ENCODE measurements at places on chromosomes 6 and 20.

GRCh38 chr6:38021029-38021428, 201.5 kb downstream of the ZFAND3 start:
- DNase-seq: no peak

DNA sequence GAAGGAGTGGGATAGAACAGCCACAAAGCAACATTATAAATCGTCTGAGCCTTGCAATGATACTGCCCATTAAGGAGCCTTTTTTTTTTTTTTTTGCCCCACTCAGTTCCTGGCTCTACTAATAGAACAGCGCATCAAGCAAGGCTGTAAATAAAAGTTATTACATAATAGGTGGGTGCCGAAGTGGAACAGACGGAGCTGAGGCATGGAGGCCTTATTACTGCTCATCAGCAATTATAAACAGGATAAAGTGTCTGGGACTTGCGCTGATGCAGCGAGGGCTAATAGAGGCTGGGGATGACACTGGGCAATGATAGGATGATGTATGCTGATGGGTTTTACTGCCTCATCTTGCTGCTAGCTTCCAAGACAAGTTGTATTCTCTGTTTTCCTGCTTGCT, 272.1 kb downstream of the ZFAND3 start:
- no peak for DNase-seq

- no peak for DNase-seq
Measured at GRCh38 chr6:13479206-13479800, 8.1 kb downstream of the GFOD1 start.

DNA sequence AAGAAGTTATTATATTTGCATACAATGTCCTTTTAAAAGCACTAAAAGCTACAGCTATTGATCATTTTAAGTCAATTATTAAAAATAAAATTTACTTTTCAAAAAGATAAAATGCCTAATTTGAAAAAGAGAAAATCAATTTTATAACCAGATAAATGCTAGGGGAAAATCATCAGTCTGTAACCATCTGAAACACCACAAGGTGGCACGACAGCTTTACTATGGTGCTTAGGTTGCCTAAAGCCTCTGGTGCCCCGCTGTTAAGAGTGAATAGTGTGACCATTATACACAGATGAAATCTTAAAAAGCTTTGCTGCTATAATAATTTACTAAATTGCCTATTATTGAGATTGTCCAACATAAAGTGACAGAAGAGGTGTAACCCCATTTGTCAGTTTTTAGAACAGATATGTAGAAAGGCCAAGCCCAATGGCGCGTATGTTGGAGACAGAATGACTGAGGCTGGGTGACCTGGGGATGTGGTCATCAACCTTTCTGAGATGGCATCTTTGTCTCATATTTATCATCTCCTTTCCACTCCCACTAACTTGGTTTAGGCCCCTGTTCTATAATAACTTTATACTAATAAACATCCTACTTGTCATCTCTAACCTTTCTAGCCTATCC, 100.8 kb downstream of the MOXD1 start:
- no peak for DNase-seq

DNA sequence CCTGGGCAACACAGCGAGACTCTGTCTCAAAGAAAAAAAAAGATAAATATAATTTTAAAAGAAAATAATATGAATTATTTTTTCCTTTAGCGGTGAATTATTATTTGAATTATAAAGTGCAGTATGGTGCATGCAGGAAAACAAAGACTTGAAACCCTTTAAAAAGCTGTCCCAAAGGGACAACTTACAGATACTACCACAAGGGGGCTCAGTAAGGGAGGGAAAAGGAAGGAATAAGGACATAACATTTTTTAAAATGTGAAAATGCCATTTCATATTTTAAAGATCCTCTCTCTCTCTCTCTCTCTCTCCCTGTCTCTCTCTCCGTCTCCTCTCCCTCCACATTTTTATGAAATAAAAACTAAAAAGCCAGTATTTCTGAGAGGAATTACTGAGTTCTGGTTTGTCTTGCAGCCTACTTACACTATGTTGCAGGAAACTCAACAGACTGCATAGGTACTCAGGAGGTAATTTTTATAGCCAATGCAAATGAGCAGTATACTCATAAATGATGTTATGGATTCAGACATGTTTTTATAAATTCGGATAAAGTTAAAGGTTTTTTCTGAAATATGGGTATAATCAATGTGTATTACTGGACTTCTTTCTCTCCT, 455.0 kb upstream of the GJE1 start:
- peak; percentile 48 for DNase-seq

- DNase-seq: no peak
Measured at GRCh38 chr6:128039543-128039942, 138.7 kb upstream of the THEMIS start.

GRCh38 chr6:125612345-125612846, 137.0 kb upstream of the HEY2 start:
- DNase-seq: no peak

DNA sequence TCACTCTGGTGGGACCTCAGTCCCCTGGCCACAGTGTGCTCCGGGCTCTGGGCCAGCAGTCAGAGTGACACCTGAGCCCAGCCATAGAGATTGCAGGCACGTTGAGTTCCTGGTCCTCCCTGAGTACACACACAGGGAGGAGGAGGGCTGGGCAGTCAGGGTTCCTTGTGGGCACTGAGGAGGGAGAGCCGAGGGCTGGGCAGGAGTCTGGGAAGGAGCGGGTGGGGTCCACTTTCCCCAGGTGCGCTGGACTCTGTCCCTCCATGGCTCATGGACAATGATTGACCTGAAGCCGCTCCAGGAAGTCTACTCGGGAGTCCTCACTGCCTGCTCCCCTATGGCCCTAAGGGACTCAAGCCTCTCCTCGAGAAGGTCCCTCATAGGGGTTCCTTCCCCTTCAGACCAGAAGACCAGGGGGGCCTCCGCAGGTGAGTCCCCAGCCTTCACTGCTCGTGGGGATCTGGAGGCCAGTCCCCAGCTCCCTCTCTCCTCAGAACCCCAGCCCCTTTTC, 1.1 kb downstream of the SLC44A4 start:
- no peak for DNase-seq

- no peak for DNase-seq
Measured at GRCh38 chr6:2877960-2878359, 25.1 kb downstream of the SERPINB9 start.

DNA sequence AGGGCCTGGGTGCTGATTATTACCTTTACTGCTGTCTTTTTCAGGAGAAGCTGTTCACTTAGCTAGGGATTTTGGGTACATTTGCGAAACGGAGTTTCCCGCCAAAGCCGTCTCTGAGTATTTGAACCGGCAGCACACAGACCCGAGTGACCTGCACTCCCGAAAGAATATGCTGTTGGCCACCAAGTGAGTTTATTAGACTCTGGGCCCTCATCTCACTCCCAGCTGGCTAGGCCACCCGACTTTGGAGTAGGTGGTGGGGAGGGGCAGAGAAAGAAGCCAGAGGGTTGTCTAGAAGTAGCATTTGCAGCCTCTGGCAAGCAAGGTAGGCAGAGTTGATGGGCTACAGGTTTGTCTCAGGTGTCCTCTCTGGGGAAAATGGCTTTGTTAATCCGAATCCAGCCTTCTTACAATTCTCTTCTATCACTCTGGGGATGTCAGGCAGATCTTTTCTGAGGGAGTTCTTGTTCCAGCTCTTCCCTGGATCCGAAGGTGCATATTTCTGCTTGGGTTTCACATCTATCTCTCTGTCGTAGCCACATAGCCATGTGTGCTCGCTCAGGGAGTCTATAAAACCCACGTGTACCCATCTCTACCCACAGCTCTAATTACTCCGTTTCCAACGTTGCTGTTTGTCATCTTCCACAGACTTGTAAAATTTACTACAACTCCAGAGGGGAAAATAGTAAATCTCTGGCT, 21.6 kb downstream of the TFAP2B start:
- no peak for DNase-seq

GRCh38 chr20:61955668-61956395, 109.8 kb downstream of the TAF4 start:
- DNase-seq: no peak

DNA sequence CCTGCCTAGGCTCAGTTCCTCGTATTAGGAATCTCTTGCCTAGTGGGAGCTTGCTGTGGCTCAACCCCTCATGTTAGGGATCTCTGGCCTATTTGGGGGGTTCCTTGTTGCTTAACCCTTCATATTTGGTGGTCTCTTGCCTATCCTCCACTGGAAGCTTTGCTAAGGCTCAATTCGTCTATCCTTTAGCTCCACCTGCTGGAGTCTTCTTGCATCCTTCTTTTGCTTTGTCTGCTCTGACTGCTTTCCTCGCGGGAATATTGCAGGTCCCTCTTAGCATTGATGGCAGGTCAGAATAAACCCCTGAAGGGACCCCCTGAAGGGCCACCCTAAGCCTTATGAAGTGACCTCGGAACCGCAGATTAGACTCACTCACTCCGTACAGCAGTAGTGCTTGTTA, 203.0 kb upstream of the TBX18 start:
- DNase-seq: no peak

GRCh38 chr6:30768634-30769087, 24.3 kb upstream of the IER3 start:
- no peak for DNase-seq

DNA sequence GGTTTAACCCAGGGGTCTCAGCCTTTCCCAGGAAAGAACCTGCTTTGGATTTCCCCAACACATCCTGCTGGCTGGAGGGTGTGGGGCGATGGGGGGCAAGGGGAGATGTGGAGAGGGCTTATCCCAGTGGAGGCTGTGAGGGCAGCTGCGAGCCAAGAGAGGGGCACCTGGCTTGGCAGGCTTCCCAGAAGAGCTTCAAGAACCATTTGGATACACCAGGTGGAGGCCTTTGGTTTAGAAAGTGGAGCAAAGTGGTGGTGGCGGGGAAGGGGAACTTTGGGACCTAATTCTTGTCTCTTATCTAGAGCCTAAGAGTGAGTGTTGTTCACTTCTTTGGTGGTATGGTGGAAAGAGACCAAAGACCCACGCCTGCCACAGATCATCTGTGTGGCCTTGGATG, 12.4 kb downstream of the CD40 start:
- DNase-seq: no peak

GRCh38 chr20:55333798-55334197, 671.5 kb downstream of the CBLN4 start:
- no peak for DNase-seq

DNA sequence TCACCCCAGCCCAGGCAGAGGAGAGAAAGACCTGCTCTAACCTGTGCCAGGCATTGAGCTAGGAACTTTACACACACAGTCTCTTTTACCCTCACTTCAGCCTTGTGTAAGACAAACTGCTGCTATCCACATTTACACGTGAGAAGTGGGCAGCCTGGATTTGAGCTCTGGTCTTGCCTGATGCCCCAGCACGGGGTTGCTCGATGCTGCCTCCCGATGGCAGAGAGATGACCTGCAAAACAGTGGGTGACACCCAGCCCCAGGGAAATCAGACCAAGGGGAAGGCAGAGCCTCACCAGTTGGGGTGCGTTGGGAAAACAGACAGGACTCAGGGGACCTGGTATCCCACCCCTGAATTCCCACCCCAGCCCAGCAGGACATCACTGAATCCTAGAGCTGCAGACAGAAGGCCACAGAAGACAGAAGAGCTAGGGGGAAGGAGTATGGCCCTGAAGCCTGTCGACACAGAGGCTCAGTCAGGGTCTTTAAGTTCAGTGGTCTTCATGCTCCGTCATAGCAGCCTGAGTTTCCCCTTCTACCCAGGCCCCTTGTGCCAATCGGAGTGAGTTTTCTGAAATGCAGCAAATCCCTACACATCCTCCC, 990 bp downstream of the BPI start:
- no peak for DNase-seq

DNA sequence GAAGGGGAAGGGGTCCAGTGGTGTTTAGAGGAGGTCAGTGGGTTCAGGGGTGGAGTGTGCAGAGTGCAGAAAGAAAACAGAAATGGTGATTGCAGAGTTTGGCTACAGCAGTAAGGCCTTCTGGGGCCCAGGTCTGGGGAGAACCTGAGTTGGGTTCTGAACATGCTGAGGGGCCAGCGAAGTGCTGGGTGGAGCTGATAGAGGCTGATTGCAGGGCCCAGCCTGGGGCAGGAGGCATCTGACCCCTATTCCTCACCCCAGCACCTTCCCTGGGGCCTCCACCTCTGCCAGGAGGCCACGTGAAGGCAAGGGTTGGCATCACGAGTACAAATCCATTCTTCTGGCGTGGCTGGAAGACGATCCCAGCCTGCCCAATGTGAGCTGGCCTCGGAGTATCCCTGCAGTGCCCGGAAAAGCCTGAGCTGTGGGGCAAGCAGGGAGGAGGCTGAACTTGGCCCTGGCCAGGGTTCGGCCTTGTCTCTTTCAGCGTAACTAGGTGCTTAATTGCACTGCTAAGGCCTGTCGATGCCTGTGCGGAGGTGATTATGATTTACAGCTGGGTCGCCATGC, 35.3 kb downstream of the VSTM2L start:
- DNase-seq: no peak

GRCh38 chr6:26197636-26197932, 110.4 kb downstream of the HFE start:
- no peak for DNase-seq

- no peak for DNase-seq
Measured at GRCh38 chr6:53873922-53874321, 79.1 kb downstream of the LRRC1 start.

DNA sequence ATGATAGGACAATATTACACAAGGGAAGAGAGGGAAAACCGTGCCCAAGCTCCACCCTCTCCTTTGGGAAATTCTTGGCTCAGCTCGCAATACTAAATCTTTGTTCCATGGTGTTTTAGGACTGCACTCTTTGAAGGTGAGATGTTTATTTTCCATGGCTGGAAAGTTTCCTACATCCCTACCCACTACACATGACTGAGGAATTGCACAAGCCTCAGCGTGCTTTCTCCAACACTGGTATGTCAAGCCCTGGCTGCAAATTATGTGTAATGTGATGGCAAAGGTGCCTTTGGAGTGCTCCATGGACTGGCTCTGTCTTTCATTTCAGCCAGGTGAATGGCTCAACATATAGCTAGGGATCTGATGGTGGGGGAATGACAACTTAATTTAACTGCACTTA, 134.3 kb downstream of the ISM1 start:
- DNase-seq: no peak

- DNase-seq: no peak
Measured at GRCh38 chr20:8903655-8904605, 165.0 kb upstream of the PLCB4 start.

DNA sequence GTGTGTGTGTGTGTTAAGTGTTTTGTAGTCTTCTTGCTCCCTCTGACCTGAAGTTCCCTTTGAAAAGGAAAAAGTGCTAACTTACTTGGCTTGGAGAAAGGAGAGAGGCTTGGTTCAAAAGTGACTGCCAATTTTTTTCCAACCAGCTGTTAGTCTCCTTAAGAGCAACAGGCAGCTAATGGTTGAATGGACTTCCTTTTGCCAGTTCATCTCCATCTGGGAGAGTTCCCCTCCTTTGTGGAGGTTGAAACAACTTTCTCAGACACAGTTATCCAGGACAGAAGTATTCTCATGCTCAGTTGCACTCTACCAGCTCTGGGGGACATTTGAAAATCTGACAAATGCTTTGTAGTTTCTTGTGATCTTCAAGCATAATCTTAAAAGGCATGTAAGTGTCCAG, 4.5 kb downstream of the RIPOR2 start:
- DNase-seq: no peak

GRCh38 chr6:74320074-74320473, 624.1 kb downstream of the CD109 start:
- DNase-seq: no peak

GRCh38 chr6:104357928-104358327, 501.8 kb downstream of the HACE1 start:
- no peak for DNase-seq

All from SW 1271 (cell line).